ENCODE measurements at places on chromosomes 11 and 22.

GRCh38 chr22:50731811-50732624, 6.0 kb upstream of the ACR start:
- peak; percentile 18 for DNase-seq

DNA sequence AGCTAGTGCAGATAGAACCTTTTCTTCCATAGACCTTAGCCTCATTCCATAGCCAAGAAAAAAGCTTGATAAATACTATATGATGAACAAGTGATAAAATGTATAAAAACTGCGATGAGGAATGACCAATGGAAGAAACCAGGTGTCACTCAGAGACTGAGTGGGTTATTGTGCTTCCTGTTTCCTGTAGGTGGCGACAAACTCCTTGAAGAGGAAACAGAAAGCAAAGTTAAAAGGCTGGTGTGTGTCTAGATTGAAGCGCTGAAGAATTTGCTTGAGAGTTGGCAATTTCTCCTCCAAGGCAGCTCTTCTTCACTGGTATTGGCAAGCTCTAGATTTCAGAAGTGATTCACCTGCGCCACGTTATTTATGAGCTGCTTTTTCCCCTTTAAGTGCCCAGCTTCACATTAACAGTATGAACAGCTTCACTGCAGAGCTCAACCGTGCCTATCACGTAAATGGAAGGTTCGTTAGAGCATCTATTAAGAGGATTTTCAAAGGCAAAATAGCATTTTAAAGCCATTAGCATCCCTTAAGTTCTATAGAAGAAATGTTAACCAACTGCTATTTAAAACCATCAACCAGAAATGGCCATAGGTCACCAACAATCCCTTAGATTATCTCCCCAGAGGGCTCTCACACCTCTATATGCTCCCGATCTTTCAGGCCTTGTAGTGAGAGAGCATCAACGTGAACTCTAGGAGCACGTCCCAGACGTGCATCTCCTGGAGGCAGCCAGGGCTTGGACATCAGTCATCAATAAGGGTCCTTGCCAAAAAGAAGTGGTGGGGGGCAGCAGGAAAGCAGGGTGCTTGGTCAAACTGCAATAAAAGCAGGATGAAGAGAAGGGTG, 179.4 kb downstream of the CADM1 start:
- peak; percentile 71 for DNase-seq

DNA sequence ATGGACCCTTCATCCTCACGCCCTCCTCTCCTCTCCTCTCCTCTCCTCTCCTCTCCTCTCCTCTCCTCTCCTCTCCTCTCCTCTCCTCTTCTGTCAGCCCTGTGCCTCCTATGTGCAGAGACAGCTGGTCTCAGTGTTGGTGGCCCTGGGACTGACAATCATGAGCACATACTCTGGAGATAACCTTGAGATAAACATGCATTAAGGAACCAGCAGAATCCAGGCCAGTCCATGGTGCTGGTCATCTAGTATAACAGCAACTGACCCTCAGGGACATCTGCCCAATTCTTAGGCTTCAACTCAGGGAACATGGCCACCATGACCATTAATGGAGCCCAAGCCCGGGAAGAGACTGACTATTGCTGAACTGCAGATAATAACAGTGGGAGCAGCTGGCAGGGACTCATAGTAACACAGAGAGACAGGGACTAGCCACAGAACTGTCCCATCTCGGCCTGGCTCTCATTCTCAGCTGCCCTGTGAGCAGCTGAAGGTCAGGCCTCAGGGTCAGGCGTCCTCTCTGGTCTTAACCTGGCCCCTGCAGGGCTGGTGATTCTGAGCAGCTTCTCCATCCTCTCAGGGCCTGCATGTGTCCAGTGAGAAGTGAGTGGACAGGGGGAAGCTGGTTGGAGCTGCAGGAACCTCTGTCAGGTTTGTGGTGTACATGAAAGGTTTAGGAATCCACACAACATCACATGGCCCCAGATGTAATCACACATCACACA, 45.4 kb downstream of the GGTLC2 start:
- no peak for DNase-seq

DNA sequence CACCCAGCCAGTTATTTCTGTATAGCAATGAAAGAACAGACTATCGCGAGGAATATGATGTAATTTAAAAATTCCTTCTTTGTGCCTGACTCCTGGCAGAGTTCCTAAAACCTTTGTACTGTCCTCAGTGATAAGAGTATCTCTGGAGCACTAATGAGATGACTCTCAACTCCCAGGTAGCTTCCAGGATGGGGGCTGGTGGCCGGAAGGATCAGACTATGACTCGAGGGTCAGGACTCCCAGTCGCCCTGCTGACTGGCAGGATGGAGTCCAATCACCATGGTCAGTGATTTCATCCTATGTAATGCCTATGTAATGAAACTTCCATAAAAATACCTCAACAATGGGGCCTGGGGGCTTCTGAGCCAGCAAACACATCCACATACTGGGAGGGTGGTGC, 135.1 kb downstream of the SHANK2 start:
- no peak for DNase-seq

DNA sequence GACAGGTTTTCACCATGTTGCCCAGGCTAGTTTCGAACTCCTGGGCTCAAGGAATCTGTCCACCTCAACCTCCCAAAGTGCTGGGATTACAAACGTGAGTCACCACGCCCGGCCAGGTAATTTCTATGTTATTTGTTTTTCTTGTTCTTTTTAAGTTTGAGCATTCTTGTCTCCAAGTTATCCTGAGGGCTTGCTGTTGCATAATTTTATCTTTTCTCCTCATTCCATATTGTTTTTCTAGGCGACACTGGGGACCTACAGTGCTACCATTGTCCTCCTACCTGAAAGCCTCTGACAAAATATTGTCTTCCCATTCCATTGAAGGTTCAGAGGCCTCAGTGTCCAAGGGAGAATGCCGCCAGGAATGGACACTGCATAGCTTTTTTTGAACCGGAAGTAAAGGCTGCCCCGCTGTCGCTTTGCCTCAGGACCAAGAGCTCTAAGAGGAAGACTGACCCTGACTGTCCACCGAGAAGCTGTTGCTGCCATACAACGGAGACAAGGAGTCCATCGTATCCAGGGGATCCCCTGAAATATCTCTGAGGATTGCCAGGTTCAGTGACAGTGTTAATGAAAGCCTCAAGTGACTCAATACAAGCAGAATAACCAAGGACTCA, 9.7 kb downstream of the AP5B1 start:
- DNase-seq: no peak

- peak; percentile 96 for DNase-seq
These were observed 118.5 kb downstream of the APOL5 start for GRCh38 chr22:35835998-35836691.

DNA sequence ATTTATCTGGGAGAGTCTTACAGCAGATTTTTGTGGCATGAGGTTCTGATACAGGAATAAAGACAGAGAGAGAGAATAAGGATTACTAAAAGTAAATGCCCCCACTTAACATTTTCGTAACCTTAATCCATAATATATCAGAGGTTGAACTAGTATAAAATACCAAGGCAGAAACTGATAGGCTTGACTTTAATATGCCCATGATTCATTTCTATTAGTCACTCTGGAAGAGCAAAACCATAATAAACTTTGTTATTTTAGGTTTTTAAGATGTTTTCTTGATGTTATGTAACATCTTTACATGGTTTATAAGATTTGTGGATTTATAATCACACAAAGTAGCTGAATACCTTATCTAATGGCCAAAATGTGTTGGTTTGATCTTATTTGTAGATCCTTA, 19.1 kb downstream of the GUCY1A2 start:
- DNase-seq: peak; percentile 32

- no peak for DNase-seq
These were observed 7.1 kb downstream of the CLDN5 start for GRCh38 chr22:19517171-19517500.

Data from fibroblast of skin of right quadriceps (primary cell).